Mammary epithelial cell (primary cell): ENCODE measurements at places on chromosomes 3 and 15.

DNA sequence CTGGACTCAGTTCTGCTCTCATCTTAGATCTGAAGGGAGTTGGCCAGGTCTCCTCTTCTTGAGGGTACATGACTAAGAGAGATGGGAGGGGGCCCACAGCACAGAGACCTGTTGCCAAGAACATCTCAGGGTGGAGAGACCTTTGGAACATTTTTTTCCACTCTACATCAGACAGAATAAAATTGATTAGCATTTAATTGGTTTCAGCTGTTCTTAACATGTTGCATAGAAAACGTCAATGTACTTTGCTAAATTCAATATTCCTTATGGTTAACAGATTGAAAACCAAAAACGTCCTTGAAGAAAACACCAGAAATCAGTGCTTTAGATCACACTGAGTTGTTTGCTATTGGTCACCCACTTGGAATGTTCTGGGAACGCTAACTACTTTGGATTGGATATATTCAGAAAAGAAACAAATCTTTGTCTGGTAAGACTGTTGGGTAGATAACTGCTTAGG, 36.4 kb upstream of the FSTL1 start:
- DNase-seq: no peak

DNA sequence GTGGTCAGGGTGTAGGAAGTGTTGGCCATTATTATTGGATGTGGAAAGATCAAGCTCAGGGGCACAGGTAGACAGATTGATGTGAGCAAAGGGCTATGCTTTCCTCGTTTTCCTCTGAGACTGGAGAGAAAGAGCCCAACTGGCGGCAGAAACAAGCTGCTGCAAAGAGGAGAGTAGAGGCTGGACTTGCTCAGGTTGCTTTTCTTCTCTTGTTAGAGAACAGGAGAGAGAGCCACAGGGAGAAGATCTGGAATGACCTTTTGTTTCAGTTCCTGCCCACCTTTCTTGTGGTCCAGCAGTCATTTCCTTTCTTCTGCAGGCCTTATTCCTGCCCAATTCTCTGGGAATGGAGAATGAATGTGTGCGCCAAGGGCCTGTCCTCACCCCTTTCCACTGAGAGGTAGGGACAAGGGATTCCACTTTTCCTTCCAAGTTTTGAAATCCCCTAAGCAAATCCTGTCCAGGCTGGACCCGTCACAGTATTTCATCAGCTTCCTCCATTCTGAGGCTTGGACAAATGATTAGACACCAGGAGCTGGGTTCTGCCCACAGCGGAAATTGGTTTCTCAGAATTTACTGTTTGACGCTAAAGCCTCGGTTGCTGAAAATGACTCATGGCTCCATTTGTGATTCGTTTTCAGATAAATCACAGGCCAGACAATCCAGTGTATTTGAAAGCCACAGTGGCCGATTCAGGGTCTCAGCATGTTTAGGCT, 16.1 kb downstream of the ZNF80 start:
- DNase-seq: no peak

GRCh38 chr3:176780766-176781165, 416.5 kb downstream of the TBL1XR1 start:
- DNase-seq: no peak

DNA sequence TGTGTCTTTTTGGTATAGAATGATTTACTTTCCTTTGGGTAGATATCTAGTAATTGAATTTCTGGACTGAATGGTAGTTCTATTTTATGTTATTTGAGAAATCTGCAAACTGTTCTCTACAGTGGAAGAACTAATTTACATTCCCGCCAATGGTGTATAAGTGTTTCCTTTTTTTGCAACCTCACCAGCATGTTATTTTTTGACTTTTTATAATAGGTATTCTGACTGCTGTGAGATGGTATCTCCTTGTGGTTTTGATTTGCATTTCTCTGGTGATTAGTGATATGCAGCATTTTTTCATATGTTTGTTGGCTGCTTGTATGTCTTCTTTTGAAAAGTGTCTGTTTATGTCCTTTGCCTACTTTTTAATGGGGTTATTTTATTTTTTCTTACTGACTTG, 607.2 kb downstream of the OTOL1 start:
- DNase-seq: no peak

DNA sequence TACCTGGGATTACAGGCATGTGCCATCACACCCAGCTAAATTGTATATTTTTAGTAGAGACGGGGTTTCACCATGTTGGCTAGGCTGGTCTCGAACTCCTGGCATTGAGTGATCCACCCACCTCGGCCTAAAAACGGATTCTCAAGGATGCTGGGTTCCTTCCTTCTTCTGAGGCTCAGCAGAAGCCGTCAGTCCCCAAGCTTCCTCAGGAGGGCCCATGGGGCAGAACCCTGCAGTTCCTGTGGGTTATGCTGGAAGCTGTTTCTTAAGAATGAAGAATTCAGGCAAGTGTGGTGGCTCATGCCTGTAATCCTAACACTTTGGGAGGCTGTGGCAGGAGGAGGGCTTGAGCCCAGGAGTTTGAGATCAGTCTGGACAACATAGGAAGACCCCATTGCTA, 29.0 kb upstream of the ZNF710 start:
- DNase-seq: no peak

- no peak for DNase-seq
These were observed 123.9 kb downstream of the TMCC1 start for GRCh38 chr3:129769616-129770015.

GRCh38 chr3:69085168-69085832, 563 bp downstream of the ARL6IP5 start:
- peak; percentile 30 for DNase-seq

DNA sequence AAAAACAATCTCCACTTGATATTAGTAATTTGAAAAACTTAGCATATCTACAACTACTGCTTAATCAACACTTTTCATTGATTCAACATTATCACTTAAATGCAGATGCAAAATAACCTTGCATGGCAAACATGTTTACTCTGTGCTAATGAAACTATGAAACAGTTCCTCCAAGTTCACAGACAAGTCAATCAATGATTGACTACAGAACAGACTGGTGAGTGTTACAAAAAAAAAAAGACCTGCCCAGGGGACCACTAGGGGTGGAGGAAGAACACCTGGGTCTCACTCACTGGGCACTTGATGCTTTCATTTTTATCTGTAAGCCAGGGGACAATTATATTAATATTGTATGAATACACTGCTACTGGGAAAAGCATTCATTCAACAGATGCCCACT, 4.3 kb upstream of the NR2C2 start:
- no peak for DNase-seq

DNA sequence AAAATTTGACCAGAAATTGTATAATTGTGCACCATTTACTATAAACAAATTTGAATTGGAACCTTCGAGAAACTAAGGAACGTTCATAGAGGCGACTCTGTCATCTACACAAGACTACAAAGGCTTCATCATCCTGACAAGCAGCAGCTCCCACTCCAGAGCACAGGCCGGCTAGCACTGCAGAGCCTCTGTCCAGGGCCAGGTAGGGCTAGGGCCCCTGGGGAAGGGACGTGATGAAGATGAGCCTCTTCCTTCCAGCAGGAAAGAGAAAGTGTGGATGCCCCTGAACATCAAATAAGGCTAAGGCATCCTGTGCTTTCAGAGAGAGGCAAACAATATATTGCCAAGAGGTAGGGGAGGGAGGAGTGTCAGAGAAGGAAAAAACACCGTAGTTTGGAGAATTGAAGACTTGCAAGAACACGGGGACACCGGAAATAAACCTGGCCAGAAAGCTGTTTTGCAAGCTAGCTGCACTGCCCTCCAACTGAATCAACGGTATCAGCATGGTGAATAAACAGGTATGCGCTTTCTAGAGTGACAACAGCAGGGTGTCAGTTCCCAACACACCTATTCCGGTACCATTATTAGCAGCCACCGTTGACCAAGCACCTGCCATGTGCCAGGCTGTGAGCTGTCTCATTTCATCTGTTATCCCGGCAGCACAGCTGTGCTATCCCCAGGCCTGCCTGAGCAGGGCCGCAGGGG, 12.4 kb downstream of the XXYLT1 start:
- DNase-seq: no peak

DNA sequence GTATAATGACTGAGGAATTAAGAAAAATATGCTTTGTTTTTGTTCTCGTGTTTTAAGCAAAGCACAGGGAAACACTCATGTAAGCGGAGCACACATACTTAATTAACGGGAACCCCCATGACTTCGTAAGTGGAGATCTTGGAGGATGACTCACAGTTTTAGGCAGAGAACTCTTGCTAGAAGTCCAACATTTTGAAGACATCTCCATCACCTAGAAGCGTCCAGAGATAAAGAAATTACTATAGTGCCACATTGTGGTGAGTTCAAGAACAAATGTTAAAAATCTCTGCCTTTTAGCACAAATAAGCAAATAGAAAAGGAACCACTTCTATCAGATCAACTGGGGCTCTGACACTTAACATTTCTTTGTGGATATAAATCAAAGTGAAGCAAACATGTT, 194.1 kb upstream of the ARHGEF26 start:
- peak; percentile 54 for DNase-seq

DNA sequence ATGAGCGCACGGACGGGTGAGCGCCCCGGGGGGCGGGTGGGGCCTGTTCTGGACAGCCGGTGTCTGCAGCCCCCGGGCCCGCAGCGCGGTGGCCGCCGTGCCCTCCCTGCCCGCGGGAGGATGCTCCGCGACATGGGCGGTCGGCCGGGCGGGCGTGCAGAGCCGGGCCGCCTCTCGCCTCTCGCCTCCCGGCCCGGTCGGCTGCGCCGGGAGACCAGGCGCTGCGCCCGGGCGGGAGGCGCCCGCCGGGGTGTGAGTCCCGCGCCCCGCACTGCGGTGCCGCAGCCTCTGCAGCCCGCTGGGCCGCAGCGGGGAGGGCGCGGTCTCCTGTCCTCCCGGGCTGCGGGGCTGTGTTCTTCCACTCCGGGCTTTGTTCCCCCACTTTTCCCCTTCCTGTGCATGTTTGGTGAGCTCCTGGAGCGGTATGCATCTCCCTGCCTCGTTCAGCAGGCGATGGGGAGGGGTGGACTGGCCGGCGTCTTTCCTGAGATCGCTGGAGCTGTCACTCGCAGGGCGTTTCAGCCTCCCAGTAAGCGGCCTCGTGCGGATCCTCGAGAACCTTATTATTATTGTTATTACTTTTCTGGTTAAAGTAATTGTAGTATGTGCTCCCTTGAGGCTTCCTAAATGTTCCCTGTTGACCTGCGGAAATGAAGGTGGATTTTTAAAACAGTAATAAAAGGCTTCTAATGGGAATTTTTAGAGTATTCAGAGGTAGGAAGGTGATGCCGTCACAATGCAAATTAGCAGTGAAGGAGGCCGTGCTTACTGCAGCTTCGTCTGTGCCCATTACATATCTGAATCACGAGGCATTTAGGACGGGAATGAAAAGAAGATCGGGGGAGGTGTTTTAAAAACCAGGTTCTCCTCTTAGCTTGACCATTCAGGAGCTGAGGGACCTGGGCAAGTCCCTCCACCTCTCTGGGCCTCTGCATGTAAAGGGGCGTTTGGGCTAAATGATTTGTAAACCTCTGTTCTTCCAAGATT, 593 bp downstream of the TMOD2 start:
- peak; percentile 65 for DNase-seq

DNA sequence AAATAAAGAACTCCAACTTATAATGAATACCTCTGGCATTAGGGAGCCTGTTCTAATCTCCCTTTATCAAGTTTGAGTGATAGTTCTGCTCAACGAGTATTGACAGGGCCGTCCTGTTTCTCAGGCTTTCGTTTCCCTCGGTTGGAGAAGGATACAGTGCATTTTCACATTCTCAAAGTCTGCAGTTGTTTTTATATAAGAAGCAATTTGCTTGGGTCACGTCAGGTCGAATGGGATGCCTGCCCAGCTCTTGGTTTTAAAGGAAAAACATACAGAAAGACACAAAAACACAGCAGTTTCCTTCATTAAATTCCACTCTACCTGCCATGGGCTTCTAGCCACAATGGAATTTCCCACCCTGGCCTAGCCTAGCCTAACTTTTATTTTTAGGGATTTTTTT, 366.3 kb downstream of the TIGIT start:
- no peak for DNase-seq

DNA sequence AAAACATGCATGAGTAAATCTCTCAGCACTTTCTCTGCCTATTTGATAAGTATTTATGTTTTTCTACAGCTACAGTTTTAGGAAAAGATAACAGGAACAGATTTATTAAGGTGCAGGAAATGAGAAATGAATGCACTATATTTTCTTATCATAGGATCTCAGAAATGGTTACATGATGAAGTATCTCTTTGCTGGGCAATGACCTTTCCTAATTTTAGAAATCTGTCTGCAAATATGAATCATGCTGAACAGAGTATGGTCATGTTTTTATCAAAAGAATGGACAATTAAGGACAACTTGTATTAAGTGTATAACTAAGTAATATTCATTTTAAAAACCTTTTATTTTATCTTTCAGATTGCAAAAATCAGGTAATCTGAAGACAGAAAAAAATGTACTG, 53.8 kb upstream of the SPPL2A start:
- DNase-seq: no peak

DNA sequence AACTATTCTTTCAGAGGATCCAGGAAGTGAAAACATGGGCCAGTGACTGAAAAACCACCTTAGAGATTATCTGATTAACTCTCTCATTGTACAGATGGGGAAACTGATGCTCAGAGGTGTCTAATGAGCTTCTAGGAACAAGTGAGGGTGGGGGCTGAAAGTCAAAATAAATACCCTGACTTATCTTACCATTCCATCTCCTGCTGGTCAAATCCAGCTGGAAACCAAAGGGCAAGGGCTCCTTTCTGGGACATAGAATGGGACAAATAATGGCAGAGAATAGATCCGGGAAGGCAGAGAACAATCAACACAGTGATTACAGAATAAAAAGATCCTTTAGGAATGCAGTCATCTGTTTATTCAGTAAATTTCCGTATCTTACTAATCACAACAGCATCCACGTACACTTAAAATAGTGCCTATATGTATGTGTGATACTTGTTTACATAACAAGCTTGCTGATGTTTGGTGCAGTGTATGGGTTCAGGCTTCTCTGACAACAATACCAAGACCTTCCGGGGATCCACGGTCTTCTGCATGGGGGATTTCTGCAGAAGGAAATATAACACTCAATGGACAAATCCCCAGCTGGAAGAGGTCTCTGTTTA, 173.2 kb downstream of the THSD4 start:
- no peak for DNase-seq

DNA sequence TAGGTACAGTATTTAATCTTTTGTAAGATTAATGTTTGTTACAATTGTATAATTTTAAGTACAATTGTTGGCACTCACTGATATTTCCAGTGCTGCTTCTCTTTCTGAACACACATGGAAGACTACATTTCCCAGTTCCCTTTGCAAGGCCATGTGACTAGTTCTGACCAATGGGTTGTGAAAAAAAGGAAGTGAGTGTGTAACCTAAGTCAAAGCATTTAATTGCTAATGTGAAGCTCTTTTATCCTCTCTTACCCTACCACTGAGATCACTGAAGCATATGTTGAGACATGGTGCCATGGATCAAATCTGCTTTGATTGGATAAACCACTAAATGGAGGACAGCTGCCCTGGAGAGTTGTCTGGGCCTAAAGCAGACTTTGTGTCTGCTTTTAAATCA, 83.9 kb upstream of the PLXND1 start:
- peak; percentile 65 for DNase-seq

DNA sequence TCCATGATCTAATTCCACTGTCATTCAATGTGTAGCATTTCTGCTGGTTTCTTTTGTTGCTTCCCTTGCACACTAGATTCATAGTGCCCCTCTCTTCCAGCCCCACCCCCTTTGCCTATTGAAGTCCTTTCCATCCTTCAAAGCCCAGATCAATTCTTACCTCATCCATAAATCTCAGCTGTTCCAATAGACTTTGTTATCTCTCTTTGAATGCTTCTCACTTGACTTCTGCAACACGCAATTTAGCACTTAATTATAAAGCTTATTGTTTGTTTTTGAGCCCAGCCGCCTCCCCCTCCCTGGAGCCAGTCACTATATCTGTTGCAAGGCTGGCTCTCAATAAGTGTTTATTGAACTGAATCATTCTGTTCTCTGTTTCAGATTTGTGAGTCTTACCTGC, 174.6 kb upstream of the TBL1XR1 start:
- DNase-seq: no peak
